ENCODE measurements at places on chromosomes 16 and 17. TPM values are rescaled to one million over a fixed set of nuclear protein-coding genes. Genes with fewer than 3 reads are reported as not detected.

PRR15L gene
- total RNA-seq = not detected

PRM2 gene
- not detected for total RNA-seq

CA5A gene
- not detected for total RNA-seq

CCL4 gene
- not detected for total RNA-seq

MT4 gene
- not detected for total RNA-seq

TBC1D3 gene
- not detected for total RNA-seq

SMIM22 gene
- total RNA-seq = not detected
